Thymus (tissue), 14 donors: ENCODE measurements at places on chromosomes 7 and 10. TPM values are rescaled to one million over a fixed set of nuclear protein-coding genes. Genes with fewer than 3 reads are reported as not detected.

DNA sequence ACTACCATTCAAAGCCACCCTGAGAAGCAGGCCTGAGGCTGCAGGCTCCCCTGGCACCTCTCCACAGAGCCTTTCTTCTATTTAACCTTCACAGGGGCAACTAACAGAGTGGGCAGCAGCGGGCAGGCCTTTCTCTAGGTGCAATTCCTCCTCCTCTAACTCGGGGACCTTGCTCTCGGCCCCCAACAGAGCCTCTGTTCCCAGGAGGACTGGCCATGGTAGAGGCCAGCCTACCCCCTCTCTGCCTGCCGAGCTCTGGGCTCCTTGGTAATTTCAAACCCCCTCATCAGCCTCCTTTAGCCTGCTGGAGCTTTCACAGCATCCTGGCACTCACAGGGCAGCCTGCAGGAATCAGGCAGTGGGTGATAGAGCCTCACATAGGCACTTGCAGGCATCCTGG is 920.8 kb upstream of the ZNF722 start:
- H3K36me3 ChIP-seq = no peaks in the 10 kb centered on the region
- no peak for DNase-seq
- H3K4me3 ChIP-seq = no peak overlapping the region
- no peaks in the 10 kb centered on the region for H3K4me1 ChIP-seq
- no peak overlapping the region for H3K27ac ChIP-seq

GRCh38 chr10:123583639-123584418 is 82.3 kb upstream of the GPR26 start:
- DNase-seq = peak; percentile 15
- H3K27me3 ChIP-seq = no peaks in the 10 kb centered on the region
- H3K36me3 ChIP-seq = no peaks in the 10 kb centered on the region
- no peak overlapping the region for H3K4me3 ChIP-seq

DNA sequence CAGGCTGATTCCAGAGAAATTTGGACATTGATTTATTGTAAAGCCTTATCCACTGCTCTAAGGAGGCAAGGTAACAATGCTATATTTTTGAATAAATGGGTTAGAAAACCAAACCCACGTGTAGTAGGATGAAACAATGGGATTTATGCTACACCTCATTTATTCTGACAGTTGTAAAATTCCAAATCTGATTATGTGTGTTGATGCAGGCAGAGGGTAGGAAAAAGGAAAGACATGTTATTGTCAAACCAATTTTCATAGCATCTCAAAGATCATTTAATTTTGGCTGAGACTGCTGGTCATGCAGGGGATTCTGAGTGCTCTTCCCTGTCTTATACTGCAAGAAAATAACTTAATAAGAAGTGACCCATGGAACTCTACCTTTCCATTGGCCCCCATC is 1219.9 kb upstream of the SORCS1 start:
- DNase-seq = no peak
- no peak overlapping the region for H3K4me3 ChIP-seq
- no peak overlapping the region for H3K27ac ChIP-seq
- no peaks in the 10 kb centered on the region for H3K36me3 ChIP-seq
- H3K4me1 ChIP-seq = no peaks in the 10 kb centered on the region

GRCh38 chr7:143003393-143004051 is 23.4 kb downstream of the OR9A2 start:
- H3K4me3 ChIP-seq = no peak overlapping the region
- peaks cover 20% of the 10 kb centered on the region for H3K4me1 ChIP-seq
- no peaks in the 10 kb centered on the region for H3K36me3 ChIP-seq
- H3K27ac ChIP-seq = no peak overlapping the region
- H3K27me3 ChIP-seq = no peaks in the 10 kb centered on the region

DNA sequence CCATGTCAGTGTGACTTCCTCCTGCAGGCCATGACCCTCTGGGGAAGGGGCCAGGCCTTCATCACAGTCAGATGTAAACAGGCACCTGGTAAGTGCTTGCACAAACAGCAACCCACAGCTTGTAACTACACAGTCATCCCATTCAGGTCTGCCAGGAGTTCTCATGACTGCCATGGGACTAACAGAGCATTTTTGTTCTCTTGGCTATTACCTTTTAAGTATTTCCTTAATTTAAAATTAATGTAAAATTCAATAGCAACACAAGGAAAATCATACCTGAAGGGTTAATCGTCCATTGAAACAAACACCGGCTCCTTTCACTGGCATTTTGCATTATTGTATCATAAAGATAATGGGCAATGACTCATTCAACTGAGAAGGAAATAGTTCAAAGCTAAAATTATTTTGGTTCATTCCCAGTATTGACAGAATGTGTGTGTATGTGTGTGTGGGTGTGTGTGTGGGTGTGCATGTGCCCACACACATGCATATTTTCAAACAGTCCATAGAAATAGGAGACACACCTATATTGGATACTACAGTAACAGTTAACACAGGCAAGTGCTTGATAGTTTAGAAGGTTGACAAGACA is 307.9 kb downstream of the WDR11 start:
- no peaks in the 10 kb centered on the region for H3K27me3 ChIP-seq
- H3K4me3 ChIP-seq = no peak overlapping the region
- no peak overlapping the region for H3K27ac ChIP-seq
- no peak for DNase-seq

GRCh38 chr7:4958477-4959301 is at the start of gene MMD2:
Gene MMD2, minus strand, starts transcription at chr7:4959187. Its CDS starts 170 bp downstream, at chr7:4959017.
- no peaks in the 10 kb centered on the region for H3K36me3 ChIP-seq
- H3K4me1 ChIP-seq = no peaks in the 10 kb centered on the region
- H3K27me3 ChIP-seq = peaks cover 54% of the 10 kb centered on the region
- no peak for DNase-seq

GRCh38 chr7:150937848-150938561 is 40.1 kb downstream of the KCNH2 start:
- H3K4me3 ChIP-seq = no peak overlapping the region
- no peak overlapping the region for H3K27ac ChIP-seq
- DNase-seq = no peak
- peaks cover 9% of the 10 kb centered on the region for H3K4me1 ChIP-seq

DNA sequence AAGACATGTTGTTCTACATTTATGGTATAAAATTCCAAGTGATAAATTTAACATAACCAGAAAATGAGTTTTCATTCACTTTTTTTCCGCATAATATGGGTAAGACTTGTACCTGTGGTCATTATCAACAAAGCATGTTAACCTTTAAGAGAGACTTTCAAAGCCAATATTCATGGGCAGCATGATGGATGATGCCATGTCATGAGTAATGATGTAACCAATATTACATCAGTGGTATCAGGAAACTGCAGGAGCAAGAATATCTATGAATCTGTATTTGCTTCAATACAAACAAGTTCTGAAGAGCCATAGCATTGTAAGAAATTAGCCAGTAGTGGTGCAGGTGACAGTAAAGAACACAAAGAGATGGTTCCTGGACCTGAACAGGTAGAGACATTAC is 126.9 kb downstream of the C1GALT1 start:
- no peaks in the 10 kb centered on the region for H3K36me3 ChIP-seq
- DNase-seq = no peak
- H3K4me3 ChIP-seq = no peak overlapping the region
- no peaks in the 10 kb centered on the region for H3K27me3 ChIP-seq
- H3K27ac ChIP-seq = no peak overlapping the region

GRCh38 chr7:27203964-27204594 is 4.2 kb upstream of the HOXA13 start:
- H3K27me3 ChIP-seq = peaks cover 97% of the 10 kb centered on the region
- H3K4me1 ChIP-seq = peaks cover 7% of the 10 kb centered on the region
- H3K36me3 ChIP-seq = no peaks in the 10 kb centered on the region
- DNase-seq = no peak
- H3K27ac ChIP-seq = no peak overlapping the region

- DNase-seq = no peak
- no peaks in the 10 kb centered on the region for H3K36me3 ChIP-seq
- no peak overlapping the region for H3K4me3 ChIP-seq
- H3K4me1 ChIP-seq = no peaks in the 10 kb centered on the region
- no peak overlapping the region for H3K27ac ChIP-seq
- no peaks in the 10 kb centered on the region for H3K27me3 ChIP-seq
These were observed 88.8 kb upstream of the BTBD16 start for GRCh38 chr10:122182308-122182707.

- H3K27ac ChIP-seq = no peak overlapping the region
- no peak for DNase-seq
- no peaks in the 10 kb centered on the region for H3K27me3 ChIP-seq
- no peaks in the 10 kb centered on the region for H3K4me1 ChIP-seq
- H3K4me3 ChIP-seq = no peak overlapping the region
These were observed 235.5 kb downstream of the TNS3 start for GRCh38 chr7:47346377-47346914.

- DNase-seq = no peak
- H3K4me1 ChIP-seq = no peaks in the 10 kb centered on the region
- H3K27ac ChIP-seq = no peak overlapping the region
- H3K27me3 ChIP-seq = no peaks in the 10 kb centered on the region
- H3K36me3 ChIP-seq = no peaks in the 10 kb centered on the region
- no peak overlapping the region for H3K4me3 ChIP-seq
These were observed 141.0 kb downstream of the DKK1 start for GRCh38 chr10:52455098-52455497.

DNA sequence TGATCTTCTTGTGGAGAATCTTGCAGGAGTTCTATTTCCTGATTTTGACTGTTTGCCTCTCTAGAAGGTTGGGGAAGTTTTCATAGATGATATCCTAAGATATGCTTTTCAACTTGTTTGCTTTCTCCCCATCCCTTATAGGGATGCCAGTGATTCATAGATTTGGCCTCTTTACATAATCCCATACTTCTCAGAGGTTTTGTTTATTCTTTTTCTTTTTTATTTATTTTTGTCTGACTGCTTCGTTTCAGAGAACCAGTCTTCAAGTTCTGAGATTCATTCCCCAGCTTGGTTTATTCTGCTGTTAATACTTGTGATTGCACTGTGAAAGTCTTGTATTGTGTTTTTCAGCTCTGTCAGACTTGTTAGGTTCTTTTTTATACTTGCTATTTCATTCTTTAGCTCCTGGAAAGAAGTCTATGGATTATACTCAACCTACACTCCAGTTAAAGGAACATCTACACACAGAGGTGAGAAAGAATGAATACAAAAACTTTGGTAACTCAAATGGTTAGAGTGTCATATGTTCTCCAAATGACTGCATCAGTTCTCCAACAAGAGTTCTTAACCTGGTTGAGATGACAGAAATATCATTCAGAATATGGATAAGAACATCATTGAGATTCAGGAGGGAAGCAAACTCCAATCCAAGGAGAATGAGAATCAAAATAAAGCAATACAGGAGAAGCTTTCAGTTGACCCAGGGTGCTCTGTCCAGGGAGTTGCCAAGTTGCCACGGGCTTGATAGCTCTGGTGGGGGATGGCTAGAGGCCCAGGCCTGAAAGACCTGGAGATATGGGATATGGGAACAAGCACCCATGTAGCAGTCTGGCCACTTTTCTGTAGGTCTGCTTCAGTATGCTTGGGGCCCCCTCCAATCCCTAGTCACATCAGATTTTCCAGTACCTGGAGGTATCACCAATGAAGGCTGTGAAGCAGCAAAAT is 150.3 kb downstream of the AHR start:
- no peaks in the 10 kb centered on the region for H3K4me1 ChIP-seq
- H3K27me3 ChIP-seq = no peaks in the 10 kb centered on the region
- no peak overlapping the region for H3K4me3 ChIP-seq

- no peaks in the 10 kb centered on the region for H3K27me3 ChIP-seq
- H3K27ac ChIP-seq = no peak overlapping the region
- H3K4me1 ChIP-seq = no peaks in the 10 kb centered on the region
- no peak for DNase-seq
These were observed 166.3 kb upstream of the TMEM196 start for GRCh38 chr7:19939746-19940145.

GRCh38 chr7:72161534-72161933 is 250.6 kb downstream of the CALN1 start:
- no peak overlapping the region for H3K4me3 ChIP-seq
- H3K36me3 ChIP-seq = peaks cover 8% of the 10 kb centered on the region
- no peak overlapping the region for H3K27ac ChIP-seq
- peaks cover 42% of the 10 kb centered on the region for H3K4me1 ChIP-seq
- DNase-seq = no peak
- H3K27me3 ChIP-seq = no peaks in the 10 kb centered on the region

DNA sequence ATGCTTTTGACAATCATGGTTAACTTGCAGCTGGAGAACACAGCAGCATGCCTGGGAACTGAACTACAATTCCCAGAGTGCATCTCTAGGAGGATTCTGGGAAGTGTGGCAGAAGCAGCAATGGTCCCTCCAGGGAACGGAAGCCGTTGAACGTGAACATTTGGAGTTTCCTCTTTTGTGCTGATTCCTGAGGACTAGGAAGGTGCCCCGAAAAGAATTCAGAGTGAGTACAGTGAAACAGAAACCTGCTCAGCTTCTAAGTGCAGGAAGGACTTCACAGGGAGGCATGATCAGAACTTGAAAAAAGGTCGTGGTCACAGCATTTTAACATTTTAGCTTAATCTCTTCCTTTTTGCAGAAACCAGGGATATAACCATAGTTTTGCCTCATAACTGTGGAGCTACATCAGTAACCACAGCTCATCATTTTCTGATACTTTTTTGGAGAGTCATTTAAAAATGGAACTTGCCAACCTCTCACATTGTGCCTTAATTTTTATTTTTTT is at the start of gene NUDT13:
TSS of gene NUDT13 (plus strand) at position 111 of the 505 bp plus-strand sequence. CDS start 3,911 bp downstream, outside the sequence.
- H3K4me3 ChIP-seq = peak within 1 kb of the TSS; percentile 56
- H3K36me3 ChIP-seq = peaks cover 5% of the 10 kb centered on the region
- peak; percentile 58 for DNase-seq
- no peaks in the 10 kb centered on the region for H3K27me3 ChIP-seq

- no peak overlapping the region for H3K27ac ChIP-seq
- no peaks in the 10 kb centered on the region for H3K36me3 ChIP-seq
These were observed 285.2 kb upstream of the FZD8 start for GRCh38 chr10:35927341-35927740.

DNA sequence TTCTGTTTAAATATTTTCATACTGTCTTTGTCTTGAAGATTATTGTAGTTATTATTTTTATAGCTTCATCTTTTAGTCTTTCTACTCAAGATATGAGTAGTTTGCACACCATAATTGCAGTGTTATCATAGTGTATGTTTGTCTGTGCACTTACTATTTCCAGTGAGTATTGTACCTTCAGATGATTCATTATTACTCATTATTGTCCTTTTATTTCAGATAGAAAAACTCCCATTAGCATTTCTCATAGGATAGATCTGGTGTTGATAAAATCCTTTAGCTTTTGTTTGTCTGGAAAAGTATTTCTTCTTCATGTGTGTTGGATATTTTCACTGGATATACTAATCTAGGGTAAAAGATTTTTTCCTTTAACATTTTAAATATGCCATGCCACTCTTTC is 646.2 kb upstream of the GRM3 start:
- no peaks in the 10 kb centered on the region for H3K4me1 ChIP-seq
- H3K4me3 ChIP-seq = no peak overlapping the region
- H3K27ac ChIP-seq = no peak overlapping the region
- no peak for DNase-seq

GRCh38 chr7:80249619-80250295 is 115.1 kb downstream of the GNAI1 start:
- H3K4me3 ChIP-seq = no peak overlapping the region
- no peaks in the 10 kb centered on the region for H3K36me3 ChIP-seq
- DNase-seq = no peak
- no peaks in the 10 kb centered on the region for H3K27me3 ChIP-seq

Gene STOX1
- 10.3 TPM for total RNA-seq

Gene WASHC2C
- total RNA-seq = 26.2 TPM

Gene C10orf53
- total RNA-seq = not detected

Gene ECHDC3
- total RNA-seq = 3.0 TPM

Gene MMD2
- total RNA-seq = not detected

Gene SYT15B
- 0.42 TPM for total RNA-seq

Gene LRWD1
- total RNA-seq = 16.2 TPM
